Brain (organoid and tissue), 16 donors: ENCODE measurements at places on chromosomes 2 and 18.

- DNase-seq = no peak
These were observed 16.5 kb downstream of the CNRIP1 start for GRCh38 chr2:68303033-68303901.

GRCh38 chr2:175476374-175476773, 294.9 kb upstream of the ATP5MC3 start:
- no peak for DNase-seq

DNA sequence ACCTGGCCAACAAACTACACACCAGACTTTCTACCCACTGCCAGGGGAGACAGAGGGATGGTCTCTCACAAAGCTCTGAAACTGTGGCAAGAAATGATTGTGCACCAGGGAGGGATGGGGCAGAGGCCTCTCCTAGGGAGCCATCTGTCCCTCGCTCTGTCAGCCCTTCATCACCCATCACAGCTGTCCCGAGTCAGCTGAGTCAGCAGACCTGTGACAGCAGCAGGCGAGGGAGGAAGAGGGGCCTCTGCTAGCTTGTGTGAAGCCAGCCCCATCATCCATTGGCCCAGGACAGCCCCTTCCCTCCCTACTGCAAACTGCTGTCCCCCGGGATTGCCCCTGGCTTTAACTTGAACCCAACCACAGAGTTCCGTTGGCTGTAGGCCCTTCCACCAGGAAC, 5.0 kb downstream of the SH2D6 start:
- DNase-seq = no peak

DNA sequence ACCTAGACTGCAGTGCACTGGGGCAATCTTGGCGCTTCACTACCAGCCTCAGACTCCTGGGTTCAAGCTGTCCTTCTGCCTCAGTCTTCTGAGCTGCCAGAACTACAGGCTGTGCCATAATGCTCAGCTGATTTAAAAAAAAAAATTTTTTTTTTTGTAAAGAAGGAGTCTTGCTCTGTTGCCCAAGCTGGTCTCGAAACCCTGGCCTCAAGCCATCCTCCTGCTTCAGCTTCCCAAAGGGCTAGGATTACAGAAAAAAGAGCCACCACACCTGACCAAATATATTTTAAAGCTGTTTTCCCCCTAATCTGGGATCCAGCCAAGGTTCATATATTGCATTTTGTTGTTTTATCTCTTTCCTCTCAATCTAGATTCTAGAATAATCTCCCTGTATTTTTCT, 82.2 kb downstream of the RAB31 start:
- DNase-seq = no peak

- DNase-seq = peak; percentile 61
These were observed 63.2 kb downstream of the GNAL start for GRCh38 chr18:11752116-11752911.

GRCh38 chr2:39778775-39779340, at the start of gene THUMPD2:
Gene THUMPD2 (minus strand): TSS chr2:39779258. CDS start chr2:39779239, 19 bp downstream.
- peak; percentile 93 for DNase-seq

GRCh38 chr18:52670896-52671295, 330.9 kb downstream of the DCC start:
- DNase-seq = peak; percentile 49
